AG08396 (cell line): ENCODE measurements at places on chromosomes 13 and 19.

- DNase-seq = peak; percentile 1
Measured at GRCh38 chr19:29371251-29372090, 154.3 kb upstream of the VSTM2B start.

DNA sequence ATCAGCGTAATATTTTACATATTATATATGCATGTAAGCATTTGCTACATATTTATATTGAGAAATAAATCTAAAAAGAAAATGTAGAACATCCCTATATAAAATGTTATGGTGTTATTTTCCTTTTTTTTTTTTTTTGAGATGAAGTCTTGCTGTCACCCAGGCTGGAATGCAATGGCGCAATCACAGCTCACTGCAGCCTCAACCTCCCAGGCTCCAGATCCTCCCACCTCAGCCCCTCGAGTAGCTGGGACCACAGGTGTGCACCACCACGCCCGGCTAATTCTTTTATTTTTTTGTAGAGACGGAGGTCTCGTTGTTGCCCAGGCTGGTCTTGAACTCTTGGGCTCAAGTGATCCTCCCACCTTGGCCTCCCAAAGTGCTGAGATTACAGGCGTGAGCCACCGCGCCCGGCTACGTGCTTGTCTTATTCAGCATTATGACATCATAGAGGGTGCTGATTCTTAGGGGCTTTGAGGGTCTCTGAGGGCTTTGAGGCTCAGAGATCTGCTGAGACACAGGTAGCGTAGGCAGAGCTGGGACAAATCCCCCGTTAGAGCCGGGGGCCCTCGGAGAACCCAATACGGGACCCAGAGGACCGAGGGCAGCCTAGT is 101.9 kb downstream of the GADD45B start:
- DNase-seq = no peak

DNA sequence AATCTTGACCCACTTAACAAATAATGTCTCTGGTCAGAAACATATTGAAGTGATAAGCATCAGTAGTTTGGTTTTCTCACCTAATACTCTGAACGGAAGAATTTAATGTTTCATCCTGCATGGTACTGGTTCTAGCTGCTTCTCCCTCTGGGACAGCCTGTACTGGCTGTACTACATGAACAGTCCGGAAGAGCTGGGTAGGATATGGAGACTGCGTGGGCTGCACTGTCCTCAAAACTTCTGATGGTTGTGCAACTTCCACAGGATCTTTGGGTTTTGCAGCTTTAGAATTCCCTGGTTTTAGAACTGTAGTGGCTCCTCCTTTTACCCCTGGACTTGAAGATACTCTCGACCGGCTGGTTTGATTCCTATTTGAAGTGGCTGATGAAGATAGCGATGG is 78.3 kb downstream of the ELF1 start:
- DNase-seq = no peak

- DNase-seq = no peak
Measured at GRCh38 chr13:70723732-70724131, 615.5 kb upstream of the KLHL1 start.

GRCh38 chr19:16017138-16017490 is 59.2 kb upstream of the TPM4 start:
- no peak for DNase-seq

DNA sequence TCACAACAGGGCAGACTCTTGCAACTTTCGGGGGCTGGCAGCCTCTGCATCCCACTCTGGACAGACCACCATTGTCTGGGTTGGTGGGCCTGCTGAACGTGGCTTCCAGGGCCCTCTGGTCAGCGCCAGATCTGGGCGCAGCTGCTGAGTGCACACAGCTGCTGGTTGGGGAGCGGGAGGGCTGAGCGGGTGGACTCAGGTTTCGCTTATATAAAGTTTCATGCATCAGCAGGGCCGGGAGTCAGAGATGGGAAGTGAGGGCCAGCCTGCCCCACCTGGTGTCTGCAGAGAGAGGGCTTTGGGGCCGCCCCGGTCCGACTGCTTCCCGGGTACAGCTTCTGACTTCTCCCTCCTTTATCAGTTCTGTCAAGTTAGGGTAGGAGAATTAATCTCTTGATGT is 6.9 kb downstream of the ARHGEF7 start:
- DNase-seq = peak; percentile 26

- no peak for DNase-seq
Measured at GRCh38 chr19:54654447-54655321, 8.1 kb upstream of the LILRB4 start.

DNA sequence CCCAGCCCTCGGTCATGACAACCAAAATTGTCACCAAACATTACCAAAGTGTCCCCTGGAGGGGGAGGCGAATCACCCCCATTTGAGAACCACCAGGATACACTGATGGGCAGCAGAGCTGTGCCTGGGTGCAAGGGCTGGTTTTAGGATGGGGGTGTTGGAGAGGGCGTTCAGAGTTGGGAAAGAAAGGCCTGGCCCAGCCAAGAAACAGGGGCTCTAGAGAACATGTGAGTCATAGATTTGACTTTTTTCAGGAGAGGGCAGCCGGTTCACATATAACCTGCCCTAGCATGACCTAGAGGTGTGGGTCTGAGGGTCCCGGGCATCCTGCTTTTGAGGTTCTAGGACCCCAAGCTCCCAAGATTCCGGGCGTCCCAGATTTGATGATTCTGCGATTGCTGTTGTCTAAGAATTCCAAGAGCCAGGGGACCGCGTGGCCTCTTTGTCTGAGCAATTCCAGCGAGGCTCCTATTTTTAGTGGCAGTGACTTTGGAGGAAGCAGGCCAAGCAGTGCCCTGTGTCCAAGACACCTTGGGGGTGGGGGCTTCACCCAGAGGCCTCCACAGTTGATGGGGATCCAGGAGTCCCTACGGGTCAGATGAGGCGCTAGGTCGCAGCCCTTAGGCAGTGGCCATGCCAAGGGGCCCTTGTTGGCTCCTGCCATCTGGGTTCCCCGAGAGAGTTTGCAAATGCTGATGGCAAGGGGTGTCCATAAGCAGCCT is 5.1 kb downstream of the WIZ start:
- no peak for DNase-seq

- no peak for DNase-seq
Measured at GRCh38 chr13:49806126-49806536, 13.6 kb upstream of the KPNA3 start.

- no peak for DNase-seq
Measured at GRCh38 chr19:46067691-46068090, 26.9 kb upstream of the IGFL4 start.

DNA sequence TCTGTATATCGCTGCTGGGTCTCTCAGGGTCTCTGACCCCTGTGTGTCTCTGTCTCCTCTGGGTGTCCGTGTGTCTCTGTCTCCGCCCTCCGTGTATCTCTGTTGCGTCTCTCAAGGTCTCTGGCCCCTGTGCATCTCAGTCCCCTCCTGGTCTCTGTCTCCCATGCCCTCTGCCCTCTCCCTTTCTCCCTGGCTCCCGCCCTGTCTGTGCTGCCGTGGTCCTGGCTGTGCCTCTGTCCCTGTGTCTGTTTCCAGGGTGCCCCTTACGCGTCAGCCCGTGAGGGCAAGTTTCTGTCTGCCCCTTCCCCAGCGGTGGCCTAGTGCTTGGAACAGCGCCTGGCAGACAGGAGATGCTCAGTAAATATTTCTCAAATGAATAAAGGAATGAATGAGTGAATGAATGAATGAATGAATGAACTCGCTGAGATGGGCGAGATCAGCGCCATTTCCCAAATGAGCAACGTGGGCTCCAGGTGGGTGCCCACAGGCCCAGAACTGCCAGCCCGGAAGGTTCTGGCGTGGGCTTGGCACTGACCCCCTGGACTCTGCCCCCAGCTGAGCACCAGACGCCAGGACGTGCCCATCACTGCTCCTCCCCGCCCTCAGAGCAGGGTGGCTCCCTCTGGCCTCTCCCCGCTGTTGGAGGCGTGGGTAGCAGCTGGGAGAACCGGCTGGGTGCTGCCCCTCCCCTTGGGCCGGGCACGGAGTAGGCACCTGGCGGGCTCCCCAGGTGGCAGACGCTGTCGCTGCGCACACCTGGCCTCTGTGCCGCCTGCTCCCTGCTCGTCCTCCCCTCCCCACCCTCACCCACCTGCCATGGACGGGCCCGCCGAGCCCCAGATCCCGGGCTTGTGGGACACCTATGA is at the start of gene SULT2B1:
SULT2B1 (plus strand) TSS at position 736 of the 866 bp plus-strand sequence; CDS start at position 817, 81 bp downstream.
- DNase-seq = no peak

GRCh38 chr19:16078759-16079707 is 2.7 kb downstream of the TPM4 start:
- DNase-seq = peak; percentile 73

DNA sequence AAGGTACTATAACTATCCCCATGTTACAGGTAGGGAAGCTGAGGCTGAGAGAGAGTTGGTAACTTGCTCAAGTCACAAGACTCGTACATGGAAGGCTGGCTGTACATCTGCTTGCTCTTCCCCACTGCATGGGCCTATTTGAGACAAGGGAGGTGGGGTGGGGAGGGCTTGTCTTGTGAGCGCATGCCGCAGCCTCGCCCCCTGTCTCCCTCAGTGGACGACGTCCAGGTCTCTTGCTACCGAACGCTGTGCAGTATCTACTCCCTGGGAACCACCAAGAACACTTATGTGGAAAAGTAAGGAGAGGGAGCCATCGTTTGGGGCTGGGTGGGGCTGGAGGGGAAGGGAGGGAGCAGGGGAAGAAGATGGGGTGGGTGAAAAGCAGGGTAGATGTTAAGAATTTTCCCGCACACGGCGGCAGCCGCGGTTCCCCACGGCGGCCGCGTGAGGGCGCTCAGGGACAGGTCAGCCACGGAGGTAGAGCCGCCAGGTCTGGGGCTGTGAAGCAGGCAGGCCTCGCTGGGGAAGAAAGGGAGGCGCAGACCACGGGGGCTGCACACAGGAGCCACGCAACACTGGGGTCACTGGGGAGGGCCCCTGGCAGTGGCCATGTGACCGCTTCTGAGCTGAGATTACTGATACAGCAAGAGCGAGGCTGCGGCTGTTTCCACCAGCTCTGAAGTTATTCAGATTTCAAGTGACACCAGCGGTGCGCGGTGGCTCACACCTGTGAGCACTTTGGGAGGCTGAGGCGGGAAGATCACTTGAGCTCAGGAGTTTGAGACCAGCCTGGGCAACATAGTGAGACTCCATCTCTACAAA is 81.5 kb downstream of the RYR1 start:
- DNase-seq = peak; percentile 89

DNA sequence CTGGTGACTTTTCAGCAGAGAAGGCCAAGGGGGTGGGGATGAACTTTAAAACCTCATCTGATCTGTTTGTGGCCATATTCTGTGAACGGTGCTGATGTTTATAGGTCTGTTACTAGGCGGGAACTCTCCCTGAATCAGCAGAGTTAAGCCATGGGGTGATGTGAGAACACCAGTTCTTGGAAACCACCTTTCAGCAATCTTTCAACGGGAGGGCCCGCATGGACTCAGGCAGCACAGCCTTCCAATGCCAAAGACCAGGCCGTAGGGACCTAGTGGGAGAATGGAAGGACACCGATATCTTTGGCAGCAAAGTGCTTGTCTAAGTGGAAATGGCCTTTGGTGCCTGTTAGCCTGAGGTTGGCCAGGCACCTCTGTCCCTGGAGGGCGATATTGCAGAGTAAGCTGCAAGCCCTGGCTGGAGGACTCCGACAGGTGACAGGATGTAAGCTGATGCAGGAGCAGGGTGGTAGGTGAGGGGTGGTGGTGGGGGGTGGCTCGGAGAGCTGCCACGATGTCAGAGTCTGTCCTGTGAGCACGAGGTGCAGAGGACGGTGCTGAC is 57.0 kb downstream of the ERCC5 start:
- no peak for DNase-seq

GRCh38 chr13:20927596-20928257 is 25.2 kb upstream of the XPO4 start:
- no peak for DNase-seq

- no peak for DNase-seq
Measured at GRCh38 chr13:114090476-114090875, 41.9 kb downstream of the RASA3 start.

GRCh38 chr13:66926200-66926850 is 303.8 kb downstream of the PCDH9 start:
- DNase-seq = no peak

GRCh38 chr19:20453425-20453935 is 112.1 kb downstream of the ZNF737 start:
- no peak for DNase-seq

GRCh38 chr13:29707876-29708543 is 112.5 kb upstream of the SLC7A1 start:
- DNase-seq = peak; percentile 70

DNA sequence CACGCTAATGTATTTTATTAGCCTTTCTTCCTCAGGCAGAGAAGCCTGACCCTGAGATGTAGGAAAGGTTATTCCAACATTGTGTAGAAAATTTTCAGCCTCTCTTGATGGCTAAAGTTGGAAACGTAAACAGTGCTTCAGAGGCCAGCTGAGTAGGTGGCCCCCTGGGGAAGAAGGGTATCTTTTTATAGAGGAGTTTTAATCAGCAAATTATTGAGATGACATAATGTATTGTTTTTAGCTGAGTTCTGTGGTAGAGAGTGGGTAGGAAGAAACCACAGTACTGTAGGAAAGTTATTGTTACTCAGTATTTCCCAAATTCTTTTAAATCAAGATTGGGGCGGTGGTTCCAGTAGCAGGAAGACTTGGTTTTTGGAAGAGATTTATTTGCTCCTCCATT is 268.8 kb downstream of the DLEU7 start:
- no peak for DNase-seq

DNA sequence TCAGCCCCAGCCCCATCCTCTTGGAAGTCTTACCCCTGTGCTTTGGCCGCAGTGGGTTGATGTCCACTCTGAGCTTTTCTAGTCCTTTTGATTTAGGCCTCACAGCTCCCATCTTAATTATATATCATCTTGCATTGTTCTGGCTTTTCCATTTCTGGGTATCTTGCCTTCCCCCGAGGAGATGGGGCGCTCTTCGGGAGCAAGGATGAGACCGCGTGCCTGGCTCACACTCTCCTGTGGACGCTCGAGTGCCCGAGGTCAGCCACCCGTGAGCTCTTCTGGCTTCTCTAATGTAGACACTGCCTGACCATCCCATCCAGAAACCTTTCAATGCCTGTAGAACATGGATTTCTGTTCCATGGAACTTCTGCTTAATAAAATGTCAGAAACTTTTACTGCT is 53.5 kb upstream of the GPR183 start:
- DNase-seq = no peak

DNA sequence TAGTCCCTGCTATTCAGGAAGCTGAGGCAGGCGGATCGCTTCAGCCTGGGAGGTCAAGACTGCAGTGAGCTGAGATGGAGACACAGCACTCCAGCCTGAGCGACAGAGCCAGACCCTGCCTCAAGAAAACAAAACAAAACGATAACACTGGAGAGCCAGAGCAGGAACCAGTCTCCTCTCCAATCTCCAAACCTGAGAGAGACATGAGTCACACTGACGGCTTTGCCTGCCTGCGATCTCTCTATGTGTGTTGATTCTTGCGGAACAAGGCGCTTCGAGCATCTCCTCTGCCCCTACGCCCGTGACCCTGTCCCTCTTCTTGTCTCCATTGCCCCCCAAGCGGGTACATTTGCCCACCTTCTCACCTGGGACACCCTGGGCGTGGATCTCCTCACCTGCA is 15.6 kb downstream of the DPRX start:
- no peak for DNase-seq

- no peak for DNase-seq
Measured at GRCh38 chr19:5850743-5851293, 431 bp downstream of the FUT3 start.
